Psoas muscle (tissue), 8 donors: ENCODE measurements at places on chromosomes 1 and 21. TPM values are rescaled to one million over a fixed set of nuclear protein-coding genes. Genes with fewer than 3 reads are reported as not detected.
A peak's percentile ranks its signal among the peaks of the same experiment; 100 is the strongest.

Gene WDTC1
- total RNA-seq: 59.4 TPM

Gene NIBAN1
- total RNA-seq: 112 TPM

Gene TAS1R1
- total RNA-seq: not detected

Gene KLHL20
- total RNA-seq: 11.3 TPM

Gene PPFIA4
- 55.5 TPM for total RNA-seq

Gene PCP4L1
- total RNA-seq: 0.45 TPM

Gene NRDC
- total RNA-seq: 385 TPM

Gene TMEM200B
- 0.86 TPM for total RNA-seq

Gene MMEL1
- total RNA-seq: not detected

Gene S100A8
- 57.0 TPM for total RNA-seq

Gene KCNT2
- 0.58 TPM for total RNA-seq

GRCh38 chr1:192601143-192601542, 25.6 kb downstream of the RGS1 start:
- no peak for DNase-seq

- no peak for DNase-seq
These were observed 3.0 kb upstream of the NFIA start for GRCh38 chr1:61079296-61079897.

- DNase-seq: no peak
These were observed 133.9 kb upstream of the IVNS1ABP start for GRCh38 chr1:185450917-185451316.

DNA sequence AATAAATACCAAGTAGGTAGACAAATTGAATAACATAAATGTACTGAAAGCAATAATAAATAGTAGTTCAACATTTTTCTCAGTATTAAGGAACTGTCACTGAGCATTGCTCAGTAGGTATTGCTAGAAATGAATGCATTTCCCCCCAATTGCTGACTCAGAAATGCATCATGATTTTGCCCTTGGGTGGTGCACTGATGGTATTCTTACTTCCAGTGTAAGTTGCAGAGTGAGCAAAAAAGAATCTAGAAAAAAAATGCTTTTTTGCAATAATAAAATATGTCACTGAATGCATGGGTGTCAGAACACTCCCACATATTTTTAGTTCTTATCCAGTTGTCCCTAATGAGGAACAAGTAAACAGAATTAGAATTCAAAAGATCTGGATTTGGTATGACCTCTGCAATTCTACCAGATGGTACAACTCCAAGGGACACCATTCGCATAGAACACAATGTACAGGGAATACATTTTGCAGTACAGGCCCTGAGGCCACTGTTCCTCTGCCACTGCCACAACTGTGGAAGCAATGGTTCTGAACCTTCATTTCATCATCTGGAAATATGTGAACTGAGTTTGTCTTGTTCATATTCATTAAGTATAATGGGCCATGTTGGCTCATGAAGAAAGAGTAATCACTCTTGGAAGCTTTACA, 78.0 kb downstream of the ATP6V1G3 start:
- DNase-seq: no peak

GRCh38 chr1:46372431-46372830, 21.7 kb upstream of the FAAH start:
- DNase-seq: no peak

DNA sequence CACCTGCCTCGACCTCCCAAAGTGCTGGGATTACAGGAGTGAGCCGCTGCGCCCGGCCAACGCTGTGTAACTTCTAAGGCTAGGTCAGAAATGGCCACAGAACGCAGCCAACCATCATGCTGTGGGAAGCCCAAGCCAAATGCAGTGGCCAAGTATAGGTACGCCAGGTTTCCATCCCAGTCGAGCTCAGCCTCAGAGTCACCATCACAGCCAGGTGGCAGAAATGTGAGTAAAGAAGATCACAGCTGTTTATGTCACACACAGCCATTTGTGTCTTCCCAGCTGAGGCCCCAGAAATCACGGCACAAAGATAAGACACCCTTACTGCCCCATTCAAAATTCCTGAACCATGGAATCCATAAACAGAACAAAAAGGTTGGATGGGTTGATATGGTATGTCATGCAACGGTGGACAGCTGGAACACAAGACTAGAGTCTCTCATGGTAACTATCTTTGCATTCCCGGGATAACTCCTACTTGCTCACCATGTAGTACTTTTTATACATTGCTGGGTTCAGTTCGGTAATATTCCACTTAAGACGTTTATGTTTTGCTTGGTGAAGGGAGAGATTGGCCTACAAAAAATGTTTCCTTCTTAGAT, 84.3 kb downstream of the SLC45A1 start:
- no peak for DNase-seq

DNA sequence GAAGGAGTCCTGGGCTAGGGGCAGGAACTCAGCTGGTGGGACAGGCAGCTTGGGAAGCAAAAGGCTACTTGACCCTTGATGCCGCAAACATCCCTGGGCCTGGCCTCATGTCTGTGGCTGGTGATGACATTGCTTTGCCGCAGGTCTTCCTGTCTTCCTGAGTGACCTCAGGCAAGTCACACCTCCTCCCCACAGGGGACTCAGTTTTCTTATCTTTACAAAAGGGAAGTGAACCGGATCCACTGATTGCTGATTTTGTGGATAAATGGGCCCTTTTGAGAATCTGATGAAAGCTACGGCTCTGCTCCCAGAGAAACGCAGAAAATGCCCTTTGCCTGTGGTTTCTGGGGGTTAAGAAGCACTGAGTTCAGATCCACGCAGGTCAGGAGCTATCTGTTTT, 20.7 kb downstream of the PLOD1 start:
- DNase-seq: no peak

GRCh38 chr1:51788938-51789337, 89.6 kb downstream of the NRDC start:
- no peak for DNase-seq

DNA sequence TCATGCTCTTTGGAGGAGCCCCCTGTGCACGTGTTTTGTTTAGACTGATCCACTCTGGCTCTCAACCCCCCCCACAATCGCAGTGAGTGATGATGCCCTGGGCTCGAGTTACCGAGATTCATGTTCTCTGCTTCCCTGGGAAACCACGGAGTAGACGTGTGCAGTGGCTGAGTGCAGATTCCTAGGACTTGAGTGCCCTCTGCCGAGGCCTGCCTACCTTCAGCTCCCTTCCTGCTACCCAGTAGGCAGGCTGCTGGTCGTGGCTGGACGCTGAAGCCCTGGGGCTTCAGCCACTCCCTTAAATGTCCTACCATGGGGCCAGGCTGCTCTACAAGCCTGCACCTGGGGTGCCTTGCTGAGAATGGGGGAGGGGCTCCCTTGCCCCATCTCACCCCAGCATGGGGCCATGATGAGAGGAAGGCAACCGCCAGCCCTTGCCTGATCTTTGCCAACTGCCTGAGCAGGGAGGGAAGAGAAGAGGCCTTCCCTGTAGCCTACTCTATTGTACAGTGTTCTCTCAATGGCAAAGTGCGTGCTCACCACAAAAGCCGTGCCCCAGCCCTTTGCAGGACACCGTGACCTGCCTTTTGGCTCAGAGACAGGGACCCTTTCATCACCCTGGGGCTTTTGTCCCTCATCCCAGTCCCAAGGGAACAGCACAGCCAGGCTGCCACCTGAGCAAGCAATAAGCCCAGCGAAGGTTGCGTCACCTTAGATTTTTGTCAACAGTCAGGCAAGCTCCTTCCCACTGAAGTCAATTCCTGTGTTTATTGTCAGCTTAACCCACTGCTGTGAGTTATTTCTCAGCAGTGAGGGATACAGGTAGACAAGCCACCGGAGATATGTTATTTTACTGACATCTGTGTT, 4.1 kb upstream of the GRIK3 start:
- no peak for DNase-seq

GRCh38 chr21:14356746-14357145, 26.2 kb downstream of the HSPA13 start:
- no peak for DNase-seq

DNA sequence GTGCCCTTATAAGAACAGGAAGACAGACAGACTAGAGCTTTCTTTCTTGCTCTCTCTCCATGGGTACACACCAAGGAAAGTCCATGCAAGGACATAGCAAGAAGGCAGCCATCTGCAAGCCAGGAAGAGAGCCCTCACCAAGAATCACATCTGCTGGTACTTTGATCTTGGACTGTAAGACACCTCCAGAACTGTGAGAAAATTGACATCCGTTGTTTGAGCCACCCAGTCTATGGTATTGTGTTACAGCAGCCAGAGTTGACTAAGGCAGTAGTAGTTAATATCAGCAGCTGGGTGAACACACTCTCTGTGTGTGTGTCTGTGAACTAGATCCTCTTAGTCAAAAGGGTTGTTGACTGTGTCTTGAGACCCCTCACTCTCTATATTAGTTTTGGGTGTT, 53.8 kb upstream of the PPP2R5A start:
- DNase-seq: no peak

DNA sequence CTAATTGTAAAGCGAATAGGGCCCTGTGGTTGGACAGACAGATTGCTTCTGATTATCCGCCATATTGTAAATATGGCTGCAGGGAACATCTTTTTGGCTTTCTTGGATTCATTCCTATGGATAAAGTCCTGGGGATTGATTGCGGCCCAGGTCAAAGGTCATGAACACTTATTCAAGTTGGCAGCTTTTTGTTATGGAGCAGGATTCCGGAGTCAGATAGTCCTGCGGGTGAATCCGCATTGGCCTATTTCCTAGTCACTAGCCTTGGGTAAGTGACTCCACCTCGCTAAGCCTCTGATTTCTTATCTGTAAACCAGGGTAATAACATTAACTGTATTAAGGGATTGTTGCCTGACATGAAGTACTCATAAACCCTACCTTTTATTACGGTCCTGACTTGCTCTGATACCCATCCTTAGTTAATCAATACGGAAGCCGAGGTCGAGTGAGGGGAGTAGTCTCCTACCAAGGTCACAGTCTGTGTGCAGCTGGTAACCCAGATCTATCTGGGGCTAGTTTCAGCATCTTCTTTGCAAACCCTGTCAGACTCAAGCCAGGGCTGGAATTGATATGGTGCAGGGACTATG, 31.7 kb downstream of the EDN2 start:
- no peak for DNase-seq

GRCh38 chr1:89221341-89221740, 22.6 kb upstream of the GBP4 start:
- DNase-seq: no peak

DNA sequence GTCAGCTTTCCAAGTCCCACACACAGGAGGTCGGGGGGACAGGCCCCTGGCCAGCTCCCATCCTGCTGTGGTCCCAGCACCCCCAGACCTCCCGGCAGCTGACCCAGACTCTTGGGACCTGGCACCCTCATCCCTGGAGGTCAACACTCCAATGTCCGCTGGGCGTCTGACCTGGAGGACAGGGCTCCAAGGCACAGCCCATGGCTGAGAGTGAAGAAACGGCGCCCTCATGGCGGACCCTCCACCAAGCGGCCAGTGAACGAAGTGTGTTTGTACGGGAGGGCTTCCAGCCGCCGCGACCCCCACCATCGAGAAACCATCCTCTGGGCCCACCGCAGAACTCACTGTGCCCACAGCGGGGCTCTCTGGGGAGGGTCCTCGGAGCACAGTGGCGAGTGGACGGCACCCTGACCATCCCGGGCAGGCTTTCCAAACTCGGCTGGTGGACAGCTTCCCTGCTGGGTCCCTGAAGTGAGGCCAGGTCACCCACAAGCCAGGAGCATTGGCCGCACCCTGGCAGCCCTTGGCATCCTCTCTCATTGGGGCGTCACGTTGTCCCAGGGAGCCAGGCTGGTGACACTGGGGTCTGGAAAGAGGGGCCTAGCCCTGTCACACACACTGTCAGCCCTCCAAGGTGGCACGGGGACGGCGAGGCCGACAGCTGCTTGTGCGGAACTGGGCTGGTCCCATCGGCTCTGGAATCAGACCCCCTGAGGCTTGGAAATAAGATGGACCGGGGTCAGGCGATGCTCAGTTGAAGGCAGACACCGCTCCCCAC, 47.8 kb upstream of the COL6A2 start:
- no peak for DNase-seq

DNA sequence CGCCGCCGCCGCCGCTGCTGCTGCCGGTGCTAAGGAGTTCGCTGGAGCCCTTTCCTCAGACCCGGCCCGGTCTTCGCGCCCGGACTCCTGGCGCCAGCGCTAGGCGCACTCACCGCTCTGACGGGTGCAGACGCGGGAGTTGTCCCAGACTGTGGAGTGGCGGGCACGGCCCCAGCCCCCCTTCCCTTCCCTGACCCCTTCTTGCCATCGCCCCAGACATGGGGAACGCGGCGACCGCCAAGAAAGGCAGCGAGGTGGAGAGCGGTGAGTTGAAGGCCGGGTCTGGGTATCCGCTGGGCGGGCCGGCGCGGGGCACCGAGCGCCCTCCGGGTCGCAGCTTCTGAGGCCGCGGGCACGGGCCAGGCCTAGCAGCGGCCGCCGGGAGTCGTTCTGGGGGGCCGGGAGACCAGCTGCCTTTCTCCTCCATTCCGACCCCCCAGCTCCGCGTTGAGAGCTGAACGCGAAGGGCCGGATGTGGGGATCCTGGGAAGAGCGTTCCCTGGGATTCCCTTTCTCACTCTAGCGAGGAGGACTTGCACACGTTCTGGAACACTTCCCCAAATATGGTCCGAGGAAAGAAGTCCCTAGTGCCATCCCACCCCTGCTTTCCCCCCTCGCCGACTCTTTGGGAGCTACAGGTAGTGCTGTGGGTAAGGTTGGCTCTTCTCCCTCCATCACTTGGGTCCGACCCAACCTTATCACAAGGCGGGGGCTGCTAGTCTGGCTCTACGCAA, 65.8 kb upstream of the PRKACB start:
- DNase-seq: peak; percentile 48

DNA sequence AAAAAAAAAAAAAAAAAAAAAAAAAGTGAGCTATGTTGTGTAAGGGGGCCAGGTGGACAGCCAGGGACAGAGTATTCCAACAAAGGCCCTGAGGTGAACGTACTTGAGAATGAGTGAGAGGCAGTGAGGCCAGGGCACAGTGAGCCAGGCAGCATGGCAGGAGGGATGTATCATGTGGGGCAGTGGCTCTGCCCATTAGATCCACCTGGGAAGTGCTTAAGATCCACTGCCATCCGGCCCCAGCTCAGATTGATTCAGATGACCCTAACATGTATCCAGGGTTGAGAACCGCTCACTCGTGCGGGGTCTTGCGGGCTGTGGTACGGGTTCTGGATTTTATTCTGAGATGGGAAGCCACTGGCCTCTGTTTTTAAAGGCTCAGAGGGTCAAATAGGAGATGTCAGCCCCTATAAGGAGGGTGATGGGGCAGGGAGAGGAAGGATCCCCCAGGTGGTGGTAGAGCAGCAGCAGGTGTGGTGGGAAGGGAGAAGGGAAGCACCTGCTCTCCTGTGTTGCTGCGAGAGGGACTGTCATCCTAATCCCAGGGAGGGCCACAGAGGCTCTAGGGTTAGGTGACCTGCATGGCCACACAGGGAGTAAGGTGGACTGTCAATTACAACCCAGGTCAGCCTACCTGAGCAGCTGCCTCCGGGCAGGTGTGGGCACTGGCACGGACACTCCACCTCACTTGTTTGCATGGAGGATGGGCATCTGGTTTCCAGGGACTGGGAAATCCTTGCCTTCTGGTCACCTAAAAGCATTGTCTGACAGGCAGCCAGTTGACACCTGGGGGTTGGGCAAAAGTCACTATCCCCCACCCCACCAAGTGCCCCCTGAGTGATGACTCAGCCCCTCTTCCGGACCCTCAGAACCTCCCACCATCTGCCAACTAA, 31.6 kb downstream of the CDK18 start:
- peak; percentile 3 for DNase-seq
